ENCODE measurements at places on chromosomes 16 and 17.

DNA sequence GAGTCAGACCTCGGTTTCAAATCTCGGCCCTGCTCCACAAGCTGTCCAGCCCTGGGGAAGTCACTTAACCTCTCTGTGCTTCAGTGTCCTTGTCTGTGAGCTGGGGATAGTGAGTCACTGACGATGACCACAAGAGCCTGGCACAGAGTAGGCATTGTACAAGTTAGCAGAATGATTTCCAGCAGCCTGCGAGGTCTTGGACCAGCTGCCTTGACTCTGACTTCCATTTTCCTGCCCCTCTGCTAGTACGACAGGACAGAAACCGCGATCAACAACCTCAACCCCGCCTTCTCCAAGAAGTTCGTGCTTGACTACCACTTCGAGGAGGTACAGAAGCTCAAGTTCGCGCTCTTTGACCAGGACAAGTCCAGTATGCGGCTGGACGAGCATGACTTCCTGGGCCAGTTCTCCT is 20.7 kb downstream of the CPNE2 start:
- DNase-seq, result no peak

DNA sequence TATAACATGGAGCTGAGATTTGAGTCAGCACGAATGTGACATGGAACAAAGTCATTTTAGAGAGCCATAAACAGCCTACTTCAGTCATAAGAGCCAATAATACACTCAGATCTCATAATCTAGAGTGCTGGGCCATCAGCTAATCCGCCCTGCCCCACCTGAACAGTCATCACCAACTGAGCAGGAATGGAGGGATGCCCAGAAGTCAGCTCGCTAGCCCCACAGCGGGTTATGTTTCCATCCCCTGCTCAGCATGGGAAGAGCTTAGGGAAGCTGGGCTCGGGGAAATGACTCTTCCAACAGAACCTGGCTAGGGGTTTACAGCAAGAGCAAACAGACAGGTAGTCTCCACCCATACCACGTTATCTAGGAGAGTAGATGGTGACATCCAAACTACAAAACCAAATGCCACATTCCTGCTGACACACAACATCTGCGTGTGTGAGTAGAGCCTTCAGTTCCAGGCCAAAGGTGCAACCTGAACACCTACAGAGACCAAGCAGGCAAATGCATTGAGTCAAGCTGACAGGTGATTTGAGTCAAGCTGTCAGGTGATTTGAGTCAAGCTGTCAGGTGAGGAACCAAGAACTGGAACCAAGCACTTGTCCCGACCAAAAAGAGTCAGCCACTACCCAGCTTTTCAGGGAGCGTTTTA is 2.0 kb downstream of the TMEM11 start:
- no peak for DNase-seq

DNA sequence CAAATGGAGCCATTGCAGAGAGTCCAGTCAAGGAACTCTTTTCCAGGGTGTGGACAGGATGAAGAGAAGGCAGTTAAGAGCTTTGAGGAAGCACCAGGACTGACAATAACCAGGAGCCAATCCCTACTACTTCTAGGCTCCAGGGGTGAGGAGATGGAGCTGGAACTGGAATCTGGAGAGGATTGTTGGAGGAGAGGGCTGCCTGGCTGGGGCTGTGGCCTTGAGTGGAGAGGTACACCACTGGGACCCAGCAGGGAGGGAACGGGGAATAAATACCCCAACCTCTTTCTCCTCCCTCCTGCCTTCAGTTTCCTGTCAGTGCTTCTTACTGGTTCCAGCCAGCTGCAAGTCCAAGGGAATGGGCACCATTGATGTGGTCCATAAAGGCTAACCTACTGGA is 32.2 kb upstream of the TMEM220 start:
- no peak for DNase-seq

DNA sequence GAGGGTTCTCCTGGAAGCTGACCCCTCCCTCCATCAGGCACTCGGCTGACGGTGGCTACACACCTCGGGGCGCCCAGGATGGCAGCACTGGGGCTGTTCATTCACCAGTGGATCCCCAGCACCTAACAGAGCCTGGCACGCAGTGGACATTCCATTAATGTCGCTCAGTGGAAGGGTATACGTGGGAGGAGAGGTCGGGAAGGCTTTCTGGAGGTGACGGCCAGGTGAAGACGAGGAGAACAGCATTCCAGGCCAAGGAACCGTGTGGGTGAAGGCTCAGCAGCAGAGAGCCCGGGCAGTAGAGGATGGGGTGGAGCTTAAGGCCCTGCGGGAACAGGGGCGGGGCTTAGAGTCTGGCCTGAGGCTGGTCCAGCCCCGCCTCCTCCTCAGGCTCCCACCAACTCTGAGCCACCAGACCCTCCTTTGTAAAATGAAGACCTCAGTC is 2.5 kb upstream of the HS3ST6 start:
- peak; percentile 56 for DNase-seq

- DNase-seq, result no peak
Measured at GRCh38 chr16:71781741-71782140, 26.9 kb downstream of the AP1G1 start.

GRCh38 chr17:74125156-74125555 is 78.3 kb upstream of the RPL38 start:
- peak; percentile 57 for DNase-seq

- DNase-seq, result no peak
Measured at GRCh38 chr16:81405702-81406113, 38.9 kb upstream of the CMIP start.

GRCh38 chr17:28477928-28478327 is 4.5 kb downstream of the SLC13A2 start:
- no peak for DNase-seq

All from SK-N-SH (cell line).